GM12865 (cell line): ENCODE measurements at places on chromosomes 3 and 15.

- no peak for DNase-seq
Measured at GRCh38 chr3:70981231-70981880, 602.2 kb downstream of the FOXP1 start.

DNA sequence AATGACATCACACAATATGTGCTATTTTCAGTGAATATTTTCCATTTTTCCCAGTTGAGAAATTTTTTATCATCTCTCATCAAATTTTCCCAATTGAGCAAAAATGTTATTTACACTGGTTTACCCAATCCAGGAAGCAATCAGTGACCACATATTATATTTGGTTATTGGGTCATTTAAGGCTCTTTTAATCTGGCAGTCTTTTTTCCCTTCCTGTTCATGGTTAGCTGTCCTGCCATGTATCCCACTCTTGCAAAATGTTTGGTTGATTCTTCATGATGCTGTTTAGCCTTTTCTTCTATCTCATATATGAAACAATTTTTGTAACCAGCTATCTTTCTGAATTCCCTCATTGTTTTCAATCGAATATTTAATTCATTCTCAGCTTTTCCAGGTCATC, 626.0 kb downstream of the RBMS3 start:
- no peak for DNase-seq

GRCh38 chr15:47135267-47135666, 582.0 kb upstream of the SEMA6D start:
- no peak for DNase-seq

GRCh38 chr15:96896766-96897165, 566.3 kb downstream of the NR2F2 start:
- DNase-seq, result no peak
